ENCODE measurements at places on chromosomes 1 and 21.

GRCh38 chr1:201554190-201554600 is 15.3 kb downstream of the NAV1 start:
- DNase-seq = no peak

- DNase-seq = no peak
These were observed 763 bp downstream of the AUNIP start for GRCh38 chr1:25858494-25858893.

GRCh38 chr1:112344754-112345423 is 51.1 kb upstream of the CTTNBP2NL start:
- no peak for DNase-seq

DNA sequence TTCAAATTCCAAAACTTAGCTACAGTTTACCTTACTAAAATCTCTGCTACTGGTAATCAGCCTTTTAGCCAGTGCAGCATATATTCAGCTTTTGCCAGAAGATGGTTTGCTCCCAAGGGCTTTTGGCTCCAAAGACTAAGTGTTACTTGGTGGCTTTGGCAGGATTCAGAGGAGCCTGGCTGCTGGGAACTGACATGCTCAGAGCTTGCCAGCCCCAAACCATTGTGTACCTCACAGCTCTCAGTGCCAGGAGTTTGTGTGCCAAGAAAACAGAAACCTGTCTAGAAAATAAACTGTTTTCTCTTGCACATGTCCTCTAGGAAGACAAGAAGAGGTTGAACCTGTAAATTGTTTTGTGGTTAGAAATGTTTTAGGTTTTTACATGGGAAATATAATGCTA is 315.9 kb downstream of the ST6GALNAC3 start:
- DNase-seq = no peak

DNA sequence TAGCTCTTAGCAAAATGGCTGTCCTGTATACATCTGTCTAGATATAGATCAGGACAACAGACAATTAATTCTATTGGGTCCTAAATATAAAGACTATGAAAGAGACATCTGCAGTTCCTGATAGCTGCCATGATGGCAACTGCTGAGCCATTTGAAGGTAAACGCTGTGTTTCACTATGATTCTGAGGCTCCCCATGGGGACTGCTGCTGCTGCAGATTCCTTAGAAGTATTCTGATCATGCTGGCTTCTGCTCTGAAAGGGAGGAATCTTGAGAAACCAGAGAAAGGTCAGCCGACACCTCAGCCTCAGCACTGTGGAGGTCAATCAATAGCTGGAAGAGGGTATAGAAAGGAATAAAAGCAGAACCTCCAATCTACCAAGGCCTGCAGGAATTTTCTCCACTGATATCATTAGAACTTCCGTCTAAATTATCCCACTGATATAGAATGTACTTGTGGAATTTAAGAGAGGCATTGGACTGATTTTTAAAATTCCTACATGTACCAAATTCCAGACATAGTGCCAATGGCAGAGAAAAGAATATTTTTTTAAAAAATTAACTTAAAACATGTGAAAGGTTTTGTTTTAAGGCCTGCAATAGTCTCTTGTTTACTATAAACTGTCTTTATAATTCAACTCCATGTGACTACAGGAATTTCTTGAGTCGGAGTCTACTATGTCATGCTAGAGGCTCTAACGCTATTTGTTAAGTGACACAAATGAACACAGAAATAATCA is 53.2 kb downstream of the DDAH1 start:
- DNase-seq = peak; percentile 20

DNA sequence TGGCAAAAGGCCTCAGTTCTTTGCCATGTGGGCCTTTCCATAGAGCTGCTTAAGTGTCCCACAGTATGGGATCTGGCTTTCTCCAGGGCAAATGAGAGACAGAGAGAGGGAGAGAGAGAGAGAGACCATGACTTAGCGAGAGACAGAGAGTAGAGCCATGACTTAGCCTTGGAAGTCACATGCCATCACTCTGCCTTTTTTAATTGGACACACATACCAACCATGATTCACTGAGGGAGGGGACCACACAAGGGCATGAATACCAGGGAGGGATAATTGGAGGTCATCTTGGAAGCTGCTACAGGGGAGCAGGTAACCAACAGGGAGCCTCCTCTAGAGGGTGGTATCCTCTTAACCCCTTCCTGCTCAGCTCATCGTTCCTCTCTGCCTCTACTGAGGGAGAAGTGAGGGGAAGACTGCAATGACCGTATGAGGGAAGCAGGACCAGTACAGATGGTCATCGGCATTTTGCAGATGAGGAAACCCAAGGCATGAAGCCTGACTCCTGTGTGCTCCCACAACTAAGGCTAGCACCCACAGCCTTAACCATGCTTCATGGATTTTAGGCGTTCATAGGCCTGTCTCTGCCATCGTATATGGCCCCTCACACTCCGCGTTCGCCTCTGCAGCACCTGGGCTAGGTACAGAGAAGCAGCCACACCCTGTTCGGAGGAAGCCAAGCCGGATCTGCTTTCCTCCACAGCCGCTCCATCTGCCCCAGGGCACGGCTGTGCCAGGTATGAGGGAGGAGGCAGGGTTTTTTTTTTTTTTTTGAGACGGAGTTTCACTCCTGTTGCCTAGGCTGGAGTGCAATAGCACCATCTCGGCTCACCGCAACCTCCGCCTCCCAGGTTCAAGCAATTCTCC is 38.6 kb downstream of the MEF2D start:
- no peak for DNase-seq

DNA sequence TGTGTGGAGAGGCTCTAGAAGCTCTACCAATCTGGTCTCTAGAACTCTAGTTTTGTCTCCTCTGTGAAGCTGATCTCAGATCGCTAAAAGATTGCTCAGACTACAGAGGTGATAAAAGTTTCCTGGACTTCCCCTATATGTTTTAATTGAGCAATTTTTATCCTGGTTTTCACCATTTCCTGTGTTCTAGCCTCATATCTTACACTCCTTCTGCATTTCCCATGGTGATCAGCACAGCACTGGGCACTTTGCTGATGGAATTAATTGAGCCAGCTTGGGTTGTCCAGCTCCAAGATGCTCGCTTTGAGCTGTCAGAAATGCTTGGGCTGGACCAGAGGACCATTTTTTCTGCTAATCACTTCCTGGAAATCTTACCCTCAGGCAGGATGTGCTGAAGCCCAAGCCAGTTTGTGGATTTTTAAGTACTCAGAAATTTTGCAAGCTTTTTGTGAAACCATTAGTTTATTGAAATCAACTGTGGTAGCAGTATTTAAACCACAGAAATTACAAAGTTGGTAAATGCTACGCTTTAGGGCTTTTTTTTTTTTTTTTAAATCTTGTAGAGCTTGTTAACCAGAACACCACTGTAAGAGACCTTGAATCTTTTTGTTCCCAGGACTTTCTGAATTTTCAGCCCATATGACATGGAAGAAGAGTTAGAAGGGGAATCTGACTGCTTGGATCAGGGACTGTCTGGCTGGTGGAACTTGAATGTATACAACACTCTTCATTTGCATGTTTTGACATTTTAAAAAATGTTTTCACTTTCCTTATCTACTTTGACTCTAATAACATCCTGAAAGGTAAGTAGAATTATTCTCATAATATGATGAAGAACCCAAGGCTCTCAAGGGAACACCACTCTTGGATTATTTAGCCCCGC is 28.4 kb downstream of the CD48 start:
- no peak for DNase-seq

GRCh38 chr1:99644279-99645004 is 1.5 kb upstream of the PALMD start:
- DNase-seq = no peak

- peak; percentile 69 for DNase-seq
These were observed 16.3 kb downstream of the TGFB2 start for GRCh38 chr1:218361298-218362065.

GRCh38 chr1:158989424-158989823 is 20.3 kb upstream of the IFI16 start:
- DNase-seq = no peak

GRCh38 chr21:33546086-33546485 is 3.2 kb downstream of the SON start:
- DNase-seq = no peak

- DNase-seq = no peak
These were observed 31.7 kb downstream of the MAN1A2 start for GRCh38 chr1:117398957-117399356.

- DNase-seq = no peak
These were observed 38.4 kb upstream of the TENT5C start for GRCh38 chr1:117567435-117567834.

- DNase-seq = no peak
These were observed 2.9 kb upstream of the PIGR start for GRCh38 chr1:206949208-206949607.

GRCh38 chr1:78420181-78420580 is 70.6 kb upstream of the PTGFR start:
- peak; percentile 62 for DNase-seq

DNA sequence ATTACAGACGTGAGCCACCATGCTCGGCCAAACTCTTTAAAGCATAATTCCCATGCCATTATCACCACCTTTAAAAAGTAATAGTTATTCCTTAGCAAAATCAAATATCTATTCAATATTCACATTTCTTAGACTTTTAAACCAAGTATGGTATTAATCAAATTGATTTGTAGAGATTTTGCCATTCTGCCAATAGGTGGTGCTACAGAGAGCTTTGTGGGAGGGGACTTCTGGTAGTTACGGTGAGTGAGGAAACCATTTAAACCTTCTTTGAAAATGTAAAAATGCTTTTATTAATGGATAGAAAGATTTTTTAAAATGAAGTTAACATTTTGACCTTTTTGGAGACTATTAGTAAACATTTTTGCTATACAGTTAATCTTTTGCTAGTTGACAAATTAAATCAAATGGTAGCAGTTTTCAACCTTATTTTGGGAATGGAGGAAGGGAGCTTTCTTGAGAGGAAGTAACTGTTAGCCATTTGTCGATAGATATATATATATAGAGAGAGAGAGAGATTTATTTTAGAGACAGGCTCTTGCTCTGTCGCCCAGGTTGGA is 19.3 kb downstream of the IARS2 start:
- DNase-seq = peak; percentile 38

GRCh38 chr1:175341631-175342429 is 149.3 kb upstream of the KIAA0040 start:
- no peak for DNase-seq

DNA sequence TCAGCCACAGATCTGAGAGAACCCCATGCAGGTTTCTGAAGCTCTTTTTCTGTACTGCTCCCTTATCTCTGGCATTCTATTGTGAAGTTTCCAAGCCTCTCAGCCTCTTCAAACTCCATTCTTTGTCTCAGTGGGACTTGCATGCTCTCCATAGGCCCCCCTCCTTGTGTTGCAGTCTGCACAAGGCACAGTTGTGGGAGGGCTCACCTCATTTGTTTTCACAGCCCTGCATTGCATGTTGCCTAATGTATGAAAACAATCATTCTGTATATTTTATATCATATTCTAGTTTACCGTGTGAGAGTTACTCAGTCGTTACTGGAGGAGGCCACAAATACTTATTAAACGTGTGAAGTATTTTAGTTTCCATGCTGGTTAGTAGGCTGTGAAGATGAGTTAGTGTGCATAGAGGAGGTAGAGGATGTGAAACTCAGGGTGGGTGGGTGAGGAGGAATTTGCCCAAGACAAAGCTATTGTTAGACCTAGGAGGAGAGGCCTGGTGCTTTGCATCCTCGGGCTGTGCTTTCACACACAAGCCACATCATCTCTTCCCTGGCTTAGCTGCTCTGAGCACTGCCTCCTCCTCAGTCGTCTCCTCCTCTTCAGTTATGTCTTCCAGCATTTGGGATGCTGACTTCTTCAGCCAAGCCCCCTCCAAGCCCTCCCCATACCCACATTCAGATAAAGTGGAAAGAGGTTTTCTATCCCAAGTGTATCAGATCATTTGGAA is 7.8 kb upstream of the CHI3L2 start:
- DNase-seq = no peak

- DNase-seq = no peak
These were observed 1162.5 kb downstream of the MRPL39 start for GRCh38 chr21:24444736-24445135.

GRCh38 chr1:44835738-44836675 is 7.0 kb downstream of the PTCH2 start:
- DNase-seq = peak; percentile 73

DNA sequence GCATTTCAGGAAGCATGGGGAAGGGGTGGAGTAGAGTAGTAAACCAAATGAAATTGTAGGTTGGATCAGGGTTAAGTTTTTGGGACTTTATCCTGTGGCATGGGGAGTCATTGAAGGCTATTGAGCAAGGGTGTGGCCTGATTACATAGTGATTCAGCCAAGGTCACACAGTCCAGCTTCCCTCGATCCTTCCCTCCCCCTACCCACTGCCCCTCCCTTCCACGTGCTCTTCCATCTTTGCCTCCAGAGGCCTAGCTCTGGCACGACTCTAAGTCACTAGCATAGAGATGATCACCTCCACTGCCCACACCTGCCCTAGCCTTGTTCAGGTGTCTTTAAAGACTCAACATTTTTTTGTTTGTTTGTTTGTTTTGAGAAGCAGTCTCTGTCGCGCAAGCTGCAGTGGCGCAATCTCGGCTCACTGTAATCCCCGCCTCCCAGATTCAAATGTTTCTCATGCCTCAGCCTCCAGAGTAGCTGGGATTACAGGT is 37.2 kb upstream of the SLC9A1 start:
- DNase-seq = no peak

- no peak for DNase-seq
These were observed 22.3 kb upstream of the ZZZ3 start for GRCh38 chr1:77704736-77705135.

- peak; percentile 9 for DNase-seq
These were observed 32.8 kb upstream of the SCMH1 start for GRCh38 chr1:41274752-41275545.

GRCh38 chr1:69172003-69173000 is 395.4 kb upstream of the LRRC7 start:
- peak; percentile 31 for DNase-seq

GRCh38 chr1:2606881-2607621 is 20.5 kb downstream of the PRXL2B start:
- no peak for DNase-seq

Measured in fibroblast of skin of right biceps (primary cell).